Naive B cell (primary cell): ENCODE measurements at places on chromosomes 2 and 18. TPM values are rescaled to one million over a fixed set of nuclear protein-coding genes. Genes with fewer than 3 reads are reported as not detected.

Gene MROH2A
- not detected for polyA plus RNA-seq

Gene PKDCC
- polyA plus RNA-seq: not detected

DNA sequence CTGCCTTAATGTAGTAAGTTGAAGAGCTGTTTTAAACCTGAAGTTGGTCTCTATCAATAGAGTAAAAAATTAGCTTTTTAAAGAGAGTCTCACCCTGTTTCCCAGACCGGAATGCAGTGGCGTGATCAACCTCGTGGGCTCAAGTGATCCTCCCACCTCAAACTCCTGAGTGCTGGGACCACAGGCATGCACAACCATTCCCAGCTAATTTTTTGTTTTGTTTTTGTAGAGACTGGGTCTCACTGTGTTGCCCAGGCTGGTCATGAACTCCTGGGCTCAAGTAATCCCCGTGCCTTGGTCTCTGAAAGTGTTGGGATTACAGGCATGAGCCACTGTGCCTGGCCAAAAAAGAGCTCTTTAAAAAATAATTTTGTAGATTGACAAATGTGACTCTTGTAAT, 40.3 kb downstream of the CRIM1 start:
- H3K27ac ChIP-seq: no peak overlapping the region
- H3K4me1 ChIP-seq: no peaks in the 10 kb centered on the region
- no peak overlapping the region for H3K4me3 ChIP-seq
- H3K27me3 ChIP-seq: no peaks in the 10 kb centered on the region

DNA sequence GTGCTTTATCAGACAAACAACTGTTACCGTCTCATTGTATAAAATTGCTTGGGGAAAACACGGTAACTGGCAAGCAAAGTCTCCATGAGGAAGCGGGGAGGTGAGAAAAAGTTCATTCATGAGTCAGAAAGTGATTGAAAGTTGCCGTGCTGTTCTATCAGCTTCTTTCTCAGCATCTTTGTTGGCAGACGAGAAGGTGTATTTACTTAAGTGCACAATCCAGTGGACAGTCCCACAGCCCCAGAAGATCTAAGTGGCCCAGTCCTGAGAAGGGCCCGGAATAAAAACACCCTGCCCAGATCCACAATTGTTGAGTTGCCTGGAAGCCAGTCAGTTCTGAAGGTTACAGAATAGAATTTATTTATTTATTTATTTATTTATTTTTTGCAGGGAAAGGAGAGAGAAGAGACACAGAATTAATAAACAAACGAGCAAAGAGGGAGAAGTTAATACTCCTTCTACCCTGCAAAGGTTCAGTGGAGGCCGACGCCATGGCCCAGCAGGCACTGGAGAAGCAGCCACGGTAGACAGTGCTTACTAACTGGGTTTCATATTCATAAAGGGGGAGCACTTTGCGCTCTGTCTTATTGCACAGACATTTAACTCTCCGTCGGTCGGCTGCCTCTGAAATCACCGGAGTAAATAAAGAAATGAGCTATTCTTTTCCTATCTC, 676.0 kb upstream of the SALL3 start:
- DNase-seq: no peak
- H3K4me1 ChIP-seq: no peaks in the 10 kb centered on the region
- H3K4me3 ChIP-seq: no peak overlapping the region
- no peaks in the 10 kb centered on the region for H3K36me3 ChIP-seq
- no peak overlapping the region for H3K27ac ChIP-seq
- H3K27me3 ChIP-seq: peaks cover 3% of the 10 kb centered on the region

DNA sequence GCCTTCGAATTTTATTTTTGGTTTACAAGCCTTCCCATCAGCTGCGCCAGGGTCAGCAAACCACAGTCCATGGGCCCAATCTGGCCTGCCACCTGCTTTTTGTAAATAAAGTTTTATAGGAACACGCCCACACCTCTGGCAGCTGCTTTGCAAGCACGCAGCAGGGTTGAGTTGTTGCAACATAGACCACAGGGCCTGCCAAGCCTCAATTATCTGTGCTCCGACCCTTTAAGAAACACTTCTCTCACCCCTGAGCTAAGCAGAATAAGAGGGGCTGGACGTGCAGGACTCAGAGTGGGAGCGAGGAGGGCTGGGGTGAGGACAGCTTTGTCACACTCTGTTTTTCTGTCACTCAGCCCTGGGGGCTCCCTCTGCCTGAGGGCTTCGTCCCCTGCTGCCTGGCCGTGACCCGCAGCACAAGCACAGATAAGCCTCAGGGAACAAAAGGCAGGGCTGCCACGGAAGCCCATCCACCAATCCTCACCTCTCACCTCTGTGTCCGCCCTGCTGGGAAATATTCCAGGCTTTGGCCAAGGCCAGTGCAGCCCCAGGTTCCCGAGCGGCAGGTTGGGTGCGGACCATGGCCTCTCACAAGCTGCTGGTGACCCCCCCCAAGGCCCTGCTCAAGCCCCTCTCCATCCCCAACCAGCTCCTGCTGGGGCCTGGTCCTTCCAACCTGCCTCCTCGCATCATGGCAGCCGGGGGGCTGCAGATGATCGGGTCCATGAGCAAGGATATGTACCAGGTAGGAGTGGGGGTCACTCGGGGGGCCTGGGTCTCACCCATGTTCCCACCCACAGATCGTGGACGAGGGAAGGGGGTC, at the start of gene AGXT:
AGXT (plus strand) TSS at position 539 of the 823 bp plus-strand sequence; CDS start at position 581, 42 bp downstream.
- H3K27me3 ChIP-seq: peaks cover 13% of the 10 kb centered on the region
- no peak within 1 kb of the TSS for H3K4me3 ChIP-seq
- H3K36me3 ChIP-seq: no peaks in the 10 kb centered on the region
- H3K4me1 ChIP-seq: no peaks in the 10 kb centered on the region

DNA sequence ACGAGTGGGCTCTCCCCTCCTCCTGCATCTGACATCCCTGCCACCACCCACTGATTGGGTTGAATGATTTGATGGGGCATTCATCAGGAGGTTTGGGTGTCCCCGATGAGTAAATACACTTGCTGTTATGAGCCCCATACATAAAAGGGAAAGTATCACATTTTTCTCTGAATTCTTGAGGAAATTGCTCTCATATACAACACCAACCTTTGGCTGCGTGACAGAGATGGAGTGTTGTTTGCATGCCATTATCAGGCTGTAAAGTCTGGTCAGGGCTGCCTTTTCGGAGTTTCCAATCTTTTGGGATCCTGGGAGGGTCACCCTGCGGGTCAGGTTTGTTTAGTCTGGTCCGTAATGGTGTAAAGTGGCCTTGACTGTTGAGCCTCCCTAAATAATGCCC, 227.9 kb upstream of the SPRED2 start:
- peaks cover 3% of the 10 kb centered on the region for H3K27me3 ChIP-seq
- no peak overlapping the region for H3K27ac ChIP-seq
- no peaks in the 10 kb centered on the region for H3K36me3 ChIP-seq

Gene L3MBTL4
- 2.7 TPM for polyA plus RNA-seq

DNA sequence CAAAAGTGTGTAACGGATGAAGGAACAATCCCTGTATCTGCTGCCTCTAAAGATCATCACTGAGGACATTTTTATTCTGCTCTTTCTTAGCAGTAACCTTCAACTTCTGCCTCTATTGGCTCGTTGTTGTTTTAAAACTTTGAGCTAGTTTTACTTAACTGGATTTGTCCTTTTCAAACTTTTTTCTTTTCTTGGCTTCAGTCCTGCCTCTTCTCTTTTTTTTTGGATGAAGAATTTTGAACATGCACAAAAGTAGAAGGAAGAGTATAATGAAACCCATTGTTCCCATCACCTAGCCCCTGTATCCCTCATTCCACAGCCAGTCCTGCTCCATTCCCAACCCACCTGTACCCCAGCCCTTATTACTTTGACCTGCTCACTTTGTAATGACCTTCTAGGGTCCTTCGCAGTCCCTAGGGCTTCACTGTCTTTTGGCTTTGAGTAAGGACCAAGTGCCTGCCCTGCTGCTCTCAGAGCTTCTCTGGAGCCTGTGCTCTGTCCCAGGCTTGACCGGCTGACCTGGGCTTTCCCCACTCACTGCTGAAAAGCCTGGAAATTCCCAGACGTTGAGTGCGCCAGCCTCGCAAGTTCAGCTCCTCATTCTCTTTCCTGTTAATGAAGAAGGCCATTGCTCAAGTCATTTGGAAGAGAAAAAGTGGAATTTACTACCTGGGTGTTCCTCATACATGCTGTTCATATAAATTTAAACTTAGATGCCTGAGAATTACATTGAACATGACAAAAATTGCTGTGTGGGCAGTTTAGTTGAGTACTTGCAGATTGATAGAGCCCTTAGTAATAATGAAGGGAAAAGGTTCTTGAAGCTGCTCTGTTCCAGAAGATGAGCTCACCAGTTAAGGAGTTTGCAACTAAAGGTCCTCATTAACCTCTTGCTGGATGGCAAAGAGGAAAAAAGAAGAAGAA, 149.3 kb upstream of the ALPP start:
- no peak for DNase-seq
- no peak overlapping the region for H3K27ac ChIP-seq
- no peaks in the 10 kb centered on the region for H3K27me3 ChIP-seq
- H3K36me3 ChIP-seq: peaks cover 4% of the 10 kb centered on the region
- no peak overlapping the region for H3K4me3 ChIP-seq
- no peaks in the 10 kb centered on the region for H3K4me1 ChIP-seq

- no peak overlapping the region for H3K27ac ChIP-seq
- peaks cover 9% of the 10 kb centered on the region for H3K4me1 ChIP-seq
- no peaks in the 10 kb centered on the region for H3K27me3 ChIP-seq
- H3K4me3 ChIP-seq: no peak overlapping the region
- H3K36me3 ChIP-seq: no peaks in the 10 kb centered on the region
Observed at GRCh38 chr2:205141381-205141780, 540.9 kb upstream of the NRP2 start.

DNA sequence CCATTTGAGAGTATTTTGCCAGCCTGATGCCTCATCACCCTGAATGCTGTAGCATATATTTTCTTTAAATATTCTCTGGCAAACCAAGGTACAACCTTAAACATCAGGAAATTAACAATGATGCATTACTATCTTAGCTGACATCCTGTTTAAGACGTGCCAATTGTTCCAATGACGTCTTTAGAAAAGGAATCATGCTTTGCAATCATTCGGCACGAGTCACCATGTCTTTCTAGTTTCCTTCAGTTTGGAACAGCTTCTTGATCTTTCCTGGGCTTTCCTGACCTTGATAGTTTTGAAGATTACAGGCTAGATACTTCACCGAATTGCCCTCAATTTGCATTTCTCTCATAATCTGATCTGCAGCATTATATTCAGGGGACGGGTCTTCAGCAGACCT, 88.2 kb upstream of the GLI2 start:
- peaks cover 4% of the 10 kb centered on the region for H3K27me3 ChIP-seq
- no peak overlapping the region for H3K4me3 ChIP-seq
- no peak for DNase-seq
- no peak overlapping the region for H3K27ac ChIP-seq
- H3K4me1 ChIP-seq: no peaks in the 10 kb centered on the region

GRCh38 chr2:143123911-143124310, 5.3 kb upstream of the ARHGAP15 start:
- no peak overlapping the region for H3K4me3 ChIP-seq
- H3K36me3 ChIP-seq: no peaks in the 10 kb centered on the region
- no peaks in the 10 kb centered on the region for H3K27me3 ChIP-seq
- DNase-seq: no peak
- H3K4me1 ChIP-seq: peaks cover 20% of the 10 kb centered on the region

DNA sequence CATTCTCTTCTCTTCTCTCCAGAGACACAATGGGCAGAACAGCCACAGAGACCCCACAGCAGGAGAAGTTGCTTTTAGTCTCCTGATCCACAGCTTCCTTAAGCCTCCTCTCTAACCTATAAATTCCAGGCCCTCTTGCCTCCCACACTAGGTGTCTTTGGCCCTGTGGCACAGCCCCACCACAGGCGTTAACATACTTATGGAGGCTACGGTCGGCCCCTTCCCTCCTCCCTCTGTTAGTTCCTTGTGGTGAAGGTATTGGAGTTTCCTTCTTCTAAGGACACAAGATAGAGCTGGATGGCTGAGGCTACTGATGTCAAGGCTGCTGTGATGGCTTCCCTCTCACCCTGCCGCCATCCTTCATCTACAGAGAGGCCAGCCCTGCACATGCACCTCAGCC, 123.5 kb upstream of the ACAA2 start:
- H3K4me1 ChIP-seq: no peaks in the 10 kb centered on the region
- H3K4me3 ChIP-seq: no peak overlapping the region
- no peaks in the 10 kb centered on the region for H3K36me3 ChIP-seq
- no peaks in the 10 kb centered on the region for H3K27me3 ChIP-seq

Gene C2orf92
- polyA plus RNA-seq: 1.3 TPM

Gene FSIP2
- not detected for polyA plus RNA-seq

DNA sequence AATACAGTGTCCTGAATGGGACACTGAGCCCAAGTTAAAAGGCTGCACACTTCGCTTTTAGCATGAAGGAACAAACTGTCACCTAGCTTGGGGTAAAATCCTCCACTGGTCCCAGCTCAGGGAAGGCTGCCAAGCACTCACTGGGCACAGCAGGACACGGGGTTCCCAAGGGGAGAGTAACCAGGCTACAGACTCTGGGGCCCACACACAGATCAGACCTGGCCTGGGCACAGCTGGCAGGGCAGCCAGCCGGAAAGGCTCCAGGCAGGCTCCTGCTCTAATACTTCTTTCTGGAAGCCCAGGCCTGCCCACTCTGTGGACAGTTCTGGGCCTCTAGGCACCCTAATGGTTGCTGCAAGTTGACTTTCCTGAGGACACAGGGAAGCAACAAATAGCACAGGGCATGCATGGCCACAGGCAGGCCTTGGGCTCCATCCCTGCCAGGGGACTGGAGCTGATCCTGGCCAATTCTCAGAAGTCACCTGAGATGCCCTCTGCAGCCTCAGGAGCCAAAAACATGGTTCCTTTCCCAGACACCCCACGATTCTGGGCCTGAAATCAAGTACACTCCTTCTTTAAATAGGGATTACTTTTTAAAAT, 18.7 kb upstream of the SULT1C3 start:
- H3K4me1 ChIP-seq: no peaks in the 10 kb centered on the region
- H3K27ac ChIP-seq: no peak overlapping the region
- H3K36me3 ChIP-seq: no peaks in the 10 kb centered on the region
- no peak for DNase-seq
- H3K4me3 ChIP-seq: no peak overlapping the region

Gene C2orf66
- polyA plus RNA-seq: not detected
